Peyer's patch (tissue), 4 donors: ENCODE measurements at places on chromosomes 4 and X.

- no peak for DNase-seq
- H3K4me3 ChIP-seq = no peak overlapping the region
- no peaks in the 10 kb centered on the region for H3K27me3 ChIP-seq
- no peaks in the 10 kb centered on the region for H3K4me1 ChIP-seq
- H3K36me3 ChIP-seq = no peaks in the 10 kb centered on the region
These were observed 131.7 kb downstream of the CLCN4 start for GRCh38 chrX:10288373-10288975.

DNA sequence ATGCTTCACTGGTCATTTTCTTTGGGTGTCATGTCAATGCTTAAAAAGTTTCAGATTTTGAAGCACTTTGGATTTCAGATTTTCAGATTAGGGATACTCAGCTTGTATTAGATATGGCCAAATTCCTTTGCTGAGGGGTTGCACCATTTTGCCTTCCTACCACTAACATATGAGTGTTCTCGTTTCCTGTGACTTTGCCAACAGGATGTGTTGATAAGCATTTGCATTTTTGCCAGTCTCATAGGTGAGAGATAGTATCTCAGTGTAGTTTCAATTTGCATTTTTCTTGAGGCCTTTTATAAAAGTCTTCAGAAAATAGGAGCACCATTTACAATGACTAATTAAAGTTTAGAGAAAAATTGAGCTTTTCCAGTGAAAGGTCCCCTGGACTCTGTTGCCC lies 71.6 kb upstream of the CLCN4 start:
- no peak overlapping the region for H3K4me3 ChIP-seq
- H3K27ac ChIP-seq = no peak overlapping the region
- no peak for DNase-seq
- H3K36me3 ChIP-seq = no peaks in the 10 kb centered on the region

DNA sequence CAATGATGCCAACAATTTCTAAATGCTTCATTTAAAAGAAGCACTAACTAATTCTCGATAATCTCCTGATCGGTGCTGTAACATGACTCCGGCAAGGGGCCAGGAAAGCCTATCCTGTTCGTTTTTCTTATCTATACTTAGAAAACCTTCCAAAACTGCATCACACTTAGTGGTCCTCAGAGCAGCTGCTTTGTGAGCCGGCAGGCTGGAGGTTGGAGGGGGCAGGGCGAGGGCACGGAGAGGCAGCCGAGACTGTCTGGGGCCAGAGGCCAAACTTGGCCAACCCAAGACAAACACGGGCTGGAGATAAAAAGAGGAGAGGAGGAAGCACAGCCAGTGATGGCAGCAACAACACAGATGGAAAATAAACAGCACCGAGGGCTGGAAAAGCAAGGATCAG lies 455.7 kb downstream of the BCOR start:
- no peaks in the 10 kb centered on the region for H3K4me1 ChIP-seq
- no peak overlapping the region for H3K4me3 ChIP-seq

- H3K27me3 ChIP-seq = peaks cover 83% of the 10 kb centered on the region
- H3K4me3 ChIP-seq = peak overlapping the region; percentile 47
- no peak for DNase-seq
- H3K36me3 ChIP-seq = no peaks in the 10 kb centered on the region
- H3K4me1 ChIP-seq = peaks cover 7% of the 10 kb centered on the region
These were observed 739 bp upstream of the MSX1 start for GRCh38 chr4:4858527-4859324.

DNA sequence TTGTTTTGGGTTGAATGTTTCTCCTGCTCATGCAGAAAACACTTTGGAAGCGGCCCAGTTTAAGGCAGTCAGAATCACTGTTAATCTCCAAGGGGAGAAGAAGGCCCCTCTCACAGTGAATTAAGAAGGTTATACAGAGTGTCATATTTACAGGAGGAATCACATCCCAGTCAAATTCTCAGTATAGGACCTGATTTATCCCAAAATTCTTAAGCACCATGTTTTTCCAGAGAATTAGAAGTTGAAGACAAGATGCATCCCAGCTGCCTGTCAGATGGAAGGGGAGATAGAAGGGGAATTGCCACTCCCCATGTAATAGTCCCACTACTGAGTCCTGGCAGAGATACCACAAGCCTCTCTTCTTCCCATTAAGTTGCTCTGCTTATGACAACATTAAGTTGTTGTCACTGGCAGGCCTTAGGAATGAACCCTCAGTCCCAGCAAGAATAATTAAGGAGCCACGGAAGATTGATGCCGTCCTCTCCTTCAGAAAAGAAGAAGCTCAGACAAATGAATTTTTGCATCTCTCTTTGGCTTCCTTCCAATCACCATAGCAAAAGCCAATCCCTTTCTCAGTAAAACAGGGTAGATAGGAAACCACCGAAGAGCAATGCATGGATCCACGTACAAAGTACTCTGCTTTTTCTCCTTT lies 138.4 kb downstream of the LDB2 start:
- no peaks in the 10 kb centered on the region for H3K36me3 ChIP-seq
- no peaks in the 10 kb centered on the region for H3K4me1 ChIP-seq
- H3K4me3 ChIP-seq = no peak overlapping the region
- H3K27me3 ChIP-seq = no peaks in the 10 kb centered on the region

- DNase-seq = no peak
- no peak overlapping the region for H3K27ac ChIP-seq
- H3K27me3 ChIP-seq = no peaks in the 10 kb centered on the region
- H3K4me3 ChIP-seq = no peak overlapping the region
- no peaks in the 10 kb centered on the region for H3K4me1 ChIP-seq
These were observed 116.2 kb downstream of the CBR4 start for GRCh38 chr4:168893807-168894206.
